ENCODE measurements at places on chromosomes 3 and 15. TPM values are rescaled to one million over a fixed set of nuclear protein-coding genes. Genes with fewer than 3 reads are reported as not detected.

LIPH gene
- 2.7 TPM for total RNA-seq

TLR9 gene
- not detected for total RNA-seq

PAK6 gene
- 19.9 TPM for total RNA-seq

ANKRD63 gene
- total RNA-seq, result not detected

NR1I2 gene
- not detected for total RNA-seq

LRRC31 gene
- total RNA-seq, result not detected

DOCK3 gene
- total RNA-seq, result 0.98 TPM

TMEM212 gene
- not detected for total RNA-seq

LAMB2 gene
- 526 TPM for total RNA-seq

ARPIN gene
- 20.1 TPM for total RNA-seq

IL17RD gene
- total RNA-seq, result 17.2 TPM

XPC gene
- 33.6 TPM for total RNA-seq

MCTP2 gene
- total RNA-seq, result 21.1 TPM

TMED3 gene
- total RNA-seq, result 75.4 TPM

ALPK3 gene
- 2.5 TPM for total RNA-seq

GOLGA8H gene
- not detected for total RNA-seq

LMAN1L gene
- not detected for total RNA-seq

SAMD7 gene
- total RNA-seq, result not detected

CHRNA7 gene
- 10.1 TPM for total RNA-seq

TNFAIP8L3 gene
- total RNA-seq, result 21.9 TPM

FYCO1 gene
- total RNA-seq, result 45.7 TPM

WWTR1 gene
- 181 TPM for total RNA-seq

FAM107A gene
- 88.6 TPM for total RNA-seq

TRANK1 gene
- 17.7 TPM for total RNA-seq

GOLGA6B gene
- not detected for total RNA-seq

TMEM207 gene
- not detected for total RNA-seq

LRRC58 gene
- 25.0 TPM for total RNA-seq

DLG1 gene
- total RNA-seq, result 115 TPM

ABI3BP gene
- total RNA-seq, result 91.1 TPM

CELF6 gene
- 7.1 TPM for total RNA-seq
